Hematopoietic multipotent progenitor cell treated with erythropoietin and hydrocortisone succinate and interleukin-3 and kit ligand, for 8 days (in vitro differentiated cells): ENCODE measurements at places on chromosomes 1 and 21.
A peak's percentile ranks its signal among the peaks of the same experiment; 100 is the strongest.

GRCh38 chr1:87790756-87791155 lies 462.1 kb downstream of the LMO4 start:
- DNase-seq = no peak

DNA sequence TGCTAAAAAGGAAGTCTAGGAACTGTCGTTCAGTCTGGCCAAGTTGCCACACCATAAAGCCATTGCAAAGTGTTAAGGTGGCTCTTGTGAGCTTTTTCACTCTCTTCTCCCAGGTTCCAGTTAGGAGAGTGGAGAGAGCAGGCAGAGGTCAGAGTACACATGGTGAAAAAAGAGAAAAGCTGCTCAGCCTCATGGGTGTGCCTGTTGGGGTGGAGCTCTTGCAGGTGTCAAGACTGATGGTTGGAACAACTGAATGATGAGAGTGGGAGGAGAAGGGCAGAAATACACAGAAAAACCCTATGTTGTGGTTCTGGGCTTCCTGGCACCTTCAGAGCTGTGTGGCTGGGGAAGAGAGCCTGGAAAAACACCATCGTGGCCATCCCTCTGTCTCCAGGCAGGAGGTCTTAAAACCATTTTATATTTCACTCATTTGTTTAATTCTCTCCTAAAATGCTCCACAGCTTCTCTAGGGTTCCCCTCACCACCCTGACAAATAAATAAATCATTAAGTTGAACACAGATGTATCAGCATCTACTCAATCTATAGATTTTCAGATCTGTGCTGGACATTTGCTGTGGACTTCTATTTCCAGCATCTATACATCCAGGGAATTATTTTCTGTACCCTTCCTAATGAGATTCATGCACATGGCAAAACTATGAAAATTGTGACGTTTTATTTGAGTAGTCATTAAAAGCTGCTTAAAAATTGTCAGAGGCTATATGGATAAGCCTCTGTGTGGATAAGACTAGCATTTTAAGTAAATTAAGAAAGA lies 17.5 kb downstream of the UBASH3A start:
- no peak for DNase-seq

- DNase-seq = no peak
Measured at GRCh38 chr1:25727635-25728286, 72.2 kb upstream of the SELENON start.

GRCh38 chr1:171084091-171084490 lies 6.6 kb upstream of the FMO3 start:
- no peak for DNase-seq

DNA sequence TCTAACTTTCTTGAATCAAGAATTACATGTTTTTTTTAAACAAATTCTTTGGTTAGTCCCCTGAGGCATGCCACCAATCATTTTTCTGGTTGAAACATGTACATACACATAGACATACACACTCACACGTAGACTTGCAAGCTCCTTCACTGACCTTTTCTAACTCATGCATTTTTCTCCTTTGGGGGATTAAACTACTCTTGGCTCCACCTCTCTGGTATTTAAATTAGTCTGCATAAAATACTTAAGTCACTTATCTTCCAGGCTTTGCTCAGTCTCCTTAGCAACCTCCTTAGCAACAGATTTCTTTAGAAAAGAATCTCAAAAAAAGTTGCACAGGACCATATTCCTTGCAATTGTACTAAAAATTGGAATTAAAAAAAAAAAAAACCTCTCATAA lies 440.9 kb upstream of the LRRC7 start:
- DNase-seq = no peak

DNA sequence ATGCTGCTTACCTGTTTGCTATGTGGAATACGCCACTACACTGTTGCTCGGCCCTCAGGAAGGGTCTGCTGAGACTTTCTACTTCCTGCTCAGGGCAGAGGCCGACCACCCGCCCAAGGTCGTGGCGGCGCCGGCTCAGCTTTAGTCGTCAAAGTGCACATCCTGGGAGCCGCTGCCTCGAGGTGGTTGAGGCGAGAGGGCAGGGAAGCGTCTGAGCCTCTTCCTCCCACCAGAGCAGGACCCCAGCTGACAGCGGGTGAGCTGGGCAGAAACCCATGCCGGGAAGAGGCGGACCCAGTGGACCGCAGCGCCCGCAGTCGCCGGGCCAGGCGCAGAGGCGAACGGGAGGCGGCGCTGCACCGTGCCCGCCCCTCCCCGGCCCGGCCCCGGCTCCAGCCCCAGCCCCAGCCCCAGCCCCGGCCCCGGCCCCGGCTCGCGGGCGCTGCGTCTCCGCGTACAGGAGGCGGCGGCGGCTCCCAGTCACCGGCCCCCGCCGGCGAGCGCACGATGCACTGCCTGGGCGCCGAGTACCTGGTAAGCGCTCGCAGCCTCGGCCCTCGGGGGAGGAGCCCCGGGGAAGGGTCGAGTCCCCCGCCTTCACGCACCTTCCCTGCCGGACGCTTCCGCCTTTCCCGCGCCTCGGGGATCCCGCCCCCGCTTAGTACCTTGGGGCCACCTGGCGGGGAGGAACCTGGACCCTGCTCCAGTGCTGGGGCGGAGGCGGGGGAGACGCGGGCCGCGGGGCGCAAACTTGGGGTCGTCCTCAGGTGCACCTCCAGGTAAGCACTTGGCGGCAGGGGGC lies at the start of gene SLC44A3:
SLC44A3 (plus strand) TSS at position 413 of the 802 bp plus-strand sequence; CDS start at position 508, 95 bp downstream.
- DNase-seq = no peak

- DNase-seq = no peak
Measured at GRCh38 chr1:10641976-10642375, 154.5 kb downstream of the CASZ1 start.

DNA sequence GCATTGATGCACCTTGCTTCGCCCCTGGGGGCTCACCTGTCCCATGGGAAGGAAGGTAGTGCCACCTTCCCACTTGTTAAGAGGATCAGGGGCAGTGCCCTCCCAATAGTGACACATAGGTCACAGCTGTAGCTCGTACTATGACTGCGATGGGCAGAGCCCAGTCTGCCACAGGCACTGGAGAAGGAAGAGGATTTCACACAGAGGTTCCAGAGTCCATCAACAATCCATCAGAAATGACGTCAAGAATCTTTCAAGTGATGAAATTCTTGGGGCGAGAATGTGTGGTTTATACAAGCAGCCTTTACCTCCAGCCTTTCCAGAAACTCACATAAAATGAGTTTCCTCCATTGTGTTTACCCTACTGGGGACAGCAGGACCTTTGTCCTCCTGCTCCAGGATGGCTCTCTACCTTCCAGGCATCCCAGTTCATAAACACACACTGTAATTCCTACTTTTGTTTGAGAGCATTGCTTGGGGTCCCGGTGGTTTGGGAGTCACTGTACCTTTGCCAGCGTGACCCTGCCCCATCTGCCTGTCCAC lies 260.6 kb upstream of the VAMP3 start:
- DNase-seq = no peak

GRCh38 chr1:168565825-168566224 lies 10.6 kb upstream of the XCL1 start:
- DNase-seq = no peak

DNA sequence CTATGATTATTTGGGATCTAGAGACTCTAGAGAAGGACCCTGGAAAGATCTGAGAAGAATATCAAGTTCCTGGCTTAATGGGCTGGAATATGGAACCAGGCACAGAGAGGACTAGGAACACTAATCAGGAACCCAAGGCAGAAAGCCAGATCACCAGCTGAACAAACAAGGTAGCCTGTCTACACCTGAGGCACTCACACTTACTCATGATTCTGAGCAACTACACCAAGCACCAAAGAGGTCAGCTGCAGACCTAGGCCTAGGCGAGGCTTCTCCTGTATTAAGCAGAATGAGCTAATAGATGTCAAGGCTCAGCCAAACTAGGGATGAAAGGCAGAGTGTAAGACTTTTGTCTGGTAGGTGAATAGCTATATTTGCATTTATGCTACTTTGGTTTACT lies 368.1 kb downstream of the LTN1 start:
- no peak for DNase-seq

- no peak for DNase-seq
Measured at GRCh38 chr21:42235593-42235992, 16.7 kb downstream of the ABCG1 start.

- no peak for DNase-seq
Measured at GRCh38 chr1:97334454-97334853, 586.4 kb downstream of the DPYD start.

DNA sequence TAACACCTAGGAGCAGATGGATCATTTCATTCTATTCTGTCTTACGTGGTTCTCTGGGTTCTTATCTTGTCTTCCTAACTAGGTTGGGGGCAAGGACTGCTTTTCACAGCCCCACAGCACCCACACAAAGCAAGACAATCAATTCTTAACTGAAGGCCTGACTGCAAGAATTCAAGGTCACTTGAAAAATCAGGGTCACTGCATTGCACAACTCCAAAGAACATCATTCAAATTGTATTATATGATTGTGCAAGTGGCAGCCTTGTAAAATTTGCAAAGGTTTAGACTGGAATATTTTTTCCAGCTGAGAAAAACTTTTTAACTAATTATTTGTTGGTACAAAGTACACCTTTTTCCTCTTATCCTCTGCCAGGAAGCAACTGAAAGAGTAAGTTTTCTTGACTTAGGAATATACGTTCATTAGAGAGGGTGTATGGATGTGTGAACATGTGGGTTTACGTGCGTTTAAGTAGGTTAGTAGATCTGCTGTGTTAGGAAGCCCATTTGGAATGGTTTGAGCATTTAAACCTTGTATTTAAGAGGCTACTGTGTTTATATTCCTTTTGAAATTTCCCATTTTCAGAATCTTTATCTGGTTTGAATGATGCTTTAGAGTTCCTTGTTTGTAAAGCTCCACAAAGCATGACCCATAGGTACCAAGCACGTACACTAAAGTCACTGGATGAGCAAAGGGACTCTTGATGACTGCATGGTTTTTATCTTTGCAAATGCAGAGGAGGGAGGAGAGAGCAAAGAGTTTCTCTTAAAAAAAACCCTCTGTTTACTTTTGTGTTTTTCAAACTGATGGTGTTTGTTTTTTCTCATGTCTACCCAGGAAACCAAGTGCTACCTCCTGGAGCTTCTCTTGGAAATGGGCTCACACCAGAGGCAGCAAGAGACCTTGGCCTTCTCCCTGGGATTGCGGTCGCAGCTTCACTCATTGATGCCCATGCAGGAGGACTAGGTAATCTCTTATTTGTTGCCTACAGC lies 214.9 kb downstream of the FGGY start:
- DNase-seq = no peak

- DNase-seq = peak; percentile 24
Measured at GRCh38 chr1:28905921-28906666, 8.3 kb upstream of the EPB41 start.

- DNase-seq = peak; percentile 86
Measured at GRCh38 chr1:2300851-2301606, 72.9 kb downstream of the SKI start.

- DNase-seq = no peak
Measured at GRCh38 chr1:246338546-246338945, 168.5 kb downstream of the SMYD3 start.

DNA sequence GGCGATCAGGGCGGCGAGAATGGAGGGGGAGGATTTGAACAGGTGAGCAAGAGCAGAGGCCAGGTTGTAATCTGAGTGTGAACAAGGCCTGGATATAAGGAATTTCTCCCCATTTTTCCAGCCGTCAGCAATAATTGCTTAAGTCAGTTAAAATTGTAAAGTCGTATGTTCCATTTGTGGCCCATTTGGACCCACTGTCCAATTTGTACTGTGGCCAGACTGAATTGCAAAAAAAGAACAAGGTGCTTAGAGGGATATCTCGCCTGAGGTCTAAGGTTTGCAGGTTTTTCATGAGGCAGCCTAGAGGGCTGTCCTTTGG lies 1.0 kb downstream of the ERVH48-1 start:
- DNase-seq = peak; percentile 13

DNA sequence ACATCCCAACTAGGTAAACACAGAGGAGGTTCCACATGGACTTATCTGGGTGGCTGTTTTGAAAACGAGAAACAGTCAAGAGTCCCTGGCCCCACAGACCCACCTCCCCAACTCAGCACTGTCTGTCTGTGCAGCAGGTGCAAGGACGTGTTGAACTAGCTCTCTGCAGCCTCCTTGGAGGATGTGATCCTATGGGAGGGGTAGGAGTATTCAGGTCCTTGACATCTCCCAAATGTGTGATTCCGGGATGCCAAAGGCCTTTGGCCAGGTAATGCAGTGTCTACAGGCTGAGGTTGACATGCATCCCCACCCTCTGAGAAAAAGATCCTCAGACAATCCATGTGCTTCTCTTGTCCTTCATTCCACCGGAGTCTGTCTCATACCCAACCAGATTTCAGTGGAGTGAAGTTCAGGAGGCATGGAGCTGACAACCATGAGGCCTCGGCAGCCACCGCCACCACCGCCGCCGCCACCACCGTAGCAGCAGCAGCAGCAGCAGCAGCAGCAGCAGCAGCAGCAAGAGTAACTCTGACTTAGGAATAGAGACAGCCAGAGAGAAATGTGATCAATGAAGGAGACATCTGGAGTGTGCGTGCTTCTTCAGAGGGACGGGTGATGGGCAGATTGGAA lies 151.6 kb upstream of the CAMK1G start:
- DNase-seq = no peak

DNA sequence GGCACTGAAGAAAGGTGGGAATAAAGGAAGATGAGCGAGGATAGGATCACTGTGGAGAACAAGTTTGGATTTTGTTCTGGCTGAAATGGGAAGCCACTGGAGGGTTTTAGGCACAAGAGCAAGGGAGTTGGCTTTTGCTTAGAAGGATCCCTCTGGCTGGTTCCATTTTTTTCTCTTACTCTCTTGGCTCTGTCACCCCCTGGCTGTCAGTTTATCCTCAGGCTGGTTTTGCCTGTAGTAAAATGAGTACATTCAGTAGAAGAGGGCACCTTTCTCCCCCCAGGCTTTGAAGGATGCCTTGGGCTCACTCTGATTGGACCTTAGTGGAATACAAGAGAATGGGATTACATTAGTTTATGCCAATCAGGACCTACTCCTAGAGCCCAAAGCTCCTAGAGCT lies 17.1 kb downstream of the CACHD1 start:
- DNase-seq = peak; percentile 22

GRCh38 chr1:37394574-37395464 lies 79.6 kb upstream of the ZC3H12A start:
- no peak for DNase-seq

DNA sequence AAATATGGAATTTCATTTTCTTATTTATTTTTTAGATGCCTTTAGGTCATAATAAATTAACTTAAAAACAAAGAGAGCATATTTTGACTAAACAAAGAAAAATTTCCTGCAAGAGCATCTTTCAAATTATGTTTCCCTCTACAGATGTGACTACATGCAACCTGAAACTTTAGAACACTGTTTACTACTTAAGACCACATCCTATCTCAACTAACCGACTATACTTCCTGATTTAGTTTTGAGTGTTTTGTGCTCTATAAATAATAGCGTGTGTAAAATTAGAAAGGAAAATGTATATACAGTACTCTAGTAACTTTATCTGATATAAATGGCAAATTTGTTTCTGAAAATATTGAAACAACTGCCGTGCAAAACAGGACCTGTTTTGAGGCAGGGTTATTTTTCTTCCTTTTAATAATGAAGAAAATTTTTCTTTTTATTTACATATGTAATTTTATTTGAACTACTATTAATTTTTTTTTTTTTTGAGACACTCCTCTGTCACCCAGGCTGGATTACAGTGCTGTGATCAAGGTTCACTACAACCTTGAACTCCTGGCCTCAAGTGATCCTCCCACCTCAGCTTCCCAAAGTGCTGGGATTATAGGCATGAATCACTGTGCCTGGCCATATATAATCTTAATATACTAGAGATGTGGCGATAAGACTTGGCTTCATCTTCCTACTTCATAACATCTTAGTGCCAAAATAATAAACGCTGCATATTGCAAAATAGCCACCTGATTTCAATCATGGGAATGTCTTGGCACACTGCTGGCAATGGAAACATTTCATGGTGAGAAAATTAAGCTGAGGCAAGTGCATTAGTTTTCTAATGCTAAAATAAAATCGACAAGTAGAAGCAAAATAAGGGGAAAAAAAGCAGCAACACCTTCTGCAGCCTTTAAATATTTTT lies 12.3 kb downstream of the ZRANB2 start:
- no peak for DNase-seq
